Lung microvascular endothelial cell (primary cell): ENCODE measurements at places on chromosomes 16 and 17. TPM values are rescaled to one million over a fixed set of nuclear protein-coding genes. Genes with fewer than 3 reads are reported as not detected.

The WFIKKN1 gene
- under 0.01 and 0.20 TPM in 2 replicates for total RNA-seq

The DOK4 gene
- total RNA-seq = 13.9 and 15.0 TPM in 2 replicates

The KCNJ18 gene
- total RNA-seq = not detected in 2 replicates

The WNT9B gene
- total RNA-seq = not detected in 2 replicates

The DNAAF1 gene
- total RNA-seq = under 0.01 TPM in 2 replicates

The HBA2 gene
- total RNA-seq = not detected in 2 replicates

The DNAAF8 gene
- 0.22 and 0.40 TPM in 2 replicates for total RNA-seq

The SDR42E1 gene
- 3.7 and 4.2 TPM in 2 replicates for total RNA-seq

The ARL4D gene
- total RNA-seq = 1.1 and 2.2 TPM in 2 replicates

The MILR1 gene
- total RNA-seq = 0.60 and 0.65 TPM in 2 replicates

The ADGRG3 gene
- 0.65 and 8.3 TPM in 2 replicates for total RNA-seq

The HCRT gene
- total RNA-seq = not detected in 2 replicates

The BICDL2 gene
- total RNA-seq = not detected in 2 replicates

The OR4D1 gene
- total RNA-seq = not detected in 2 replicates

The ADORA2B gene
- total RNA-seq = 5.4 and 6.8 TPM in 2 replicates

The PITPNM3 gene
- 0.20 and 0.22 TPM in 2 replicates for total RNA-seq

The DPEP1 gene
- 0.20 and 0.44 TPM in 2 replicates for total RNA-seq

The SERPINF2 gene
- under 0.01 TPM in 1 of 2 replicates, not detected in the other for total RNA-seq

The HOXB4 gene
- 0.87 and 1.2 TPM in 2 replicates for total RNA-seq

The MYH4 gene
- total RNA-seq = not detected in 2 replicates

The HSD17B1 gene
- total RNA-seq = 0.44 and 1.8 TPM in 2 replicates

The SLC25A39 gene
- 47.5 and 72.6 TPM in 2 replicates for total RNA-seq

The PERCC1 gene
- not detected in 2 replicates for total RNA-seq

The IRX3 gene
- 0.40 and 0.44 TPM in 2 replicates for total RNA-seq

The ZG16 gene
- not detected in 2 replicates for total RNA-seq

The LRRC37B gene
- 3.1 and 8.3 TPM in 2 replicates for total RNA-seq

The NPW gene
- total RNA-seq = 0.44 and 0.60 TPM in 2 replicates

The RNF43 gene
- under 0.01 TPM in 1 of 2 replicates, not detected in the other for total RNA-seq

The PDF gene
- total RNA-seq = 9.2 and 12.1 TPM in 2 replicates
